ENCODE measurements at places on chromosomes 6 and 20.

- DNase-seq, result no peak
Measured at GRCh38 chr6:74713941-74714340, 491.9 kb downstream of the COL12A1 start.

- DNase-seq, result no peak
Measured at GRCh38 chr20:3612795-3613572, 50.2 kb downstream of the GFRA4 start.

DNA sequence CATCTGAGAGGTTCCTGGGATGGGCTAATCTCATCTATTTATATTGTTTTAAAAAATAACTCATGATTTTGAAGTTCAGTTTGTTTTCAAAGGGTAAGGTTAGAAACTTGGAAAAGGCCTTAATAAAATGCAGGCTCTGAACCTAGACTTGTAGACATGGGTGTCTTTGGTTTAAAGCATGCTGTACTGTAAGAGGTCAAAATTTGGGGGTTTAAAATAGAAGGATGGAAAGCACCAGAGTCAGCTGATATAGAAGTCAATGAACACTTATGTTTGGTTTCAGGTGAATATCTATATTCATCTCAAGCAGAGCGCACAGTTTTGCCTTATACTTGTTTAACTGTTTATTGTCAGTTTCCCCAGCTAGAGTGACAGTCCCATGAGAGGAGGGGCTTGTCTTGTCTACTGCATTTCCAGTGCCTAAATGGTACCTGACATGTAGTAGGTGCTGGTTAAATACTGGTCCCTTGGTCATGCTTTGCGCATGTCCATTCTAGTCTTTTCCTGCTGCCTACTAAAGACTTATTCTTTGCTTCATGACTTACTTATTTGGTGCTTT is 112.3 kb upstream of the DTNBP1 start:
- no peak for DNase-seq

DNA sequence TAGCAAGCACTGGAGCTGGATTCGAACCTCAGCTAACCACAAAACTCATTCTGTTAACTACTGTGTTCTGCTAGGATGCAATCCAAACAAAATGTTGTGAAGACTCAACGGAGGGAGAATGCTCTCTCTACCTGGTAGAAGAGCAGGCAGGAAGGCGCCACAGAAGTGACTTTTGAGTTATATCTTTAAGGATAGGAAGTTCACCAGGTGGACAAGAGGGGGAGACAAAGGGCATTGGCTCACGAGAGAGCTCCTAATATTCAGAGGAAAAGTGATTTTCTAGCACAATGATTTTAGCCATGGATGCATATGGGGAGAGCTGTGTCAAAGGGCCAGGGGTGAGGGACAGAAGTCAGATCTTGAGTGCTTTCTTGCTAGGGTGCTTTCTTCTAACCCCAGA is 108.4 kb upstream of the MAFB start:
- no peak for DNase-seq

DNA sequence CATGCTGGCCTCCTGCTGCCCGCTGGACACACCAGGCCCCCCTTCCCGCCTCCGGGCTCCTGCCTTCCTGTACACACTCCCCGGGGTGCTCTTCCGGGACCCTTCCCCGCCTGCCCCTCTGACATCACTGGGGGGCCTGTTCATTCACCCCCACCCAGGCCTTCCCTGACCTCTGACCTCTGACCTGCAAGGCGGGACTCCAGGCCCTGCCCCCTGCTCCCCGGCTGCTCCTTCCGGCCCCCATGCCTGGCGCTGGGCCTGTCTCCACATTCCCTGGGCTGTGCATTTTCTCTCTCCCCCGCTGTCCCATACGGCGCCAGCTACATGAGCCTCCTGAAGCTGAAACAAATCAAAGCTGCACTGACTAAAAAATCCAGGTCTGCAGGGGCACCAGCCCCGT is 71.6 kb upstream of the GATA5 start:
- DNase-seq, result no peak

GRCh38 chr6:53984581-53984980 is 126.7 kb upstream of the MLIP start:
- no peak for DNase-seq

DNA sequence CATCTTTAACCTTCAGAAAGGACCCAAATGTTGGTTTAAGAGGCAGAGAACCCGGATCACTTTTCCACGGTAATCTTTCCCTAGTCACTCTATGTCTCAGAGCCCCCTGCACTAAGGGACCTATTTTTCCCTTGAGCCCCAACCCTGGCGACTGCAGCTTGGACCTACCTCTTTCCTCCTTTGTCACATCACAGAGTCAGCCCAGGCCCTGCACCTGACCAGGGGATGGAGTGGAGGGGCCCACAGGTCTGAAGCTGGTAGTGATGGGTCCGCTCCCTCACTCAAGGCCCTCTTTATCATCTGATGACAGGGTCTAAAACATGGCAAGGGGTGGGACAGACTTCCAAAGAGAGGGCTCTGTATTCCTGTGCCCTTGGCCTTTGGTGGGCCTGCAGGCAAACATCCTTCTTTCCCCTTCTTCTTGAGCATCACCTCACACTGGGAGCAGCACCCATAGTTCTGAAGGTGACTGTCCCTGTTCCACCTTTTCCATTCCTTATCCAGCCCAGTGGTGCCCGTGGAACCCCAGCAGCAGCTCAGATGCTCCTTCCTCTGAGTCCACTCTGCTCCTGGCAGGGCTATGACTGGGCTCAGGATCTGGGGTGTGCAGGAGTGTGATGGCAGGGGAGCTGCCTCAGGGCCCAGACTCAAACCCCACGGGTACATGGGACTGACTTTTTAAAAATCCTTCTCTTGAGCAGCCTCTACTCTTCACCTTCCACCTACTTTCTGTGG is 6.3 kb downstream of the RAET1L start:
- no peak for DNase-seq

DNA sequence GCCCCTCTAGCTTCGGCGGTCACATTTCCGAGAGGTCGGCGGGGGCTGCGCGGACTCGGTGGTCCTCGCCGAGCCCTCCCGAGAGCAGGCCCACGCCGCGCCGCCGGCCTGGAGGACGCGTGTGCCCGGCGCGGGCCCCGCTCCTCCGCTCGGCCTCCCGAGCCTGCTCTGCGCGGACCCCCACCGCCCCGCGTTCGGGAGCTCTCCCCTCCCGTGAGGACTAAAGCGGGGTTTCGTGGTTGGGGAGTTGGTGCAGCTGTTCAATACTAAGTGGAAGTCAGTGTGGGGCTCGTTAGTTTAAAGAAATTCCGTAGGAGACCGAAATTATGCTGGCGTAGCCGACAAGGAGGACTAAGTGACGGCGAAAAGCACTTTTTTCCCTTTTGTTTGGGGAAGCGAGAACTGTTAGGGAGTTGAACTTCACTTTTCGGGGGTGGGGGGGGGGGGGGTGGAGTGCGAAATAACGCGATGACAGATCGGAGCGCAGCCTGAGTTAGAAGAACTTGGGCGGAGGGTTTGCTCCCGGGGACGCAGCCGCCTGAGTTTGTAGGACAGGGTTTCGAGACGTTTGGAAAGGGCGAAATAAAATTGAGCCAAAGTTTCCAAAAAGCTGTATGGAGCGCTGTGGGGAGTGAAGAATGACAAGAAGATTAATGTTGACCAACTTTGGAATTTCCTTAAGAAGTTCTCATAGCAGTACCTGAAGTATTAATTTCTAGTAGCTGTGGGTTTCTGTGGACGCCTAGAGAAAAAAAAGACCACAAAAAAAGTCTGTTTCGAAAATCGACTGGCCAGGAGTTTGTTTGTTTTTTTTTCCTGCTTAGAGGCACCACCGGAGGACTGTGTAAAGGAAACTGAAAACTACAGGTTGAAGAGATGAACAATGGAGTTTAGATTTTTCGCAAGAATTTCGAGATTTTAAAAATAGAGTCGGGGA is 1.4 kb downstream of the QKI start:
- no peak for DNase-seq

GRCh38 chr20:4740774-4741431 is 19.2 kb downstream of the PRND start:
- DNase-seq, result no peak

- DNase-seq, result no peak
Measured at GRCh38 chr6:108723594-108723993, 124.6 kb upstream of the ARMC2 start.

DNA sequence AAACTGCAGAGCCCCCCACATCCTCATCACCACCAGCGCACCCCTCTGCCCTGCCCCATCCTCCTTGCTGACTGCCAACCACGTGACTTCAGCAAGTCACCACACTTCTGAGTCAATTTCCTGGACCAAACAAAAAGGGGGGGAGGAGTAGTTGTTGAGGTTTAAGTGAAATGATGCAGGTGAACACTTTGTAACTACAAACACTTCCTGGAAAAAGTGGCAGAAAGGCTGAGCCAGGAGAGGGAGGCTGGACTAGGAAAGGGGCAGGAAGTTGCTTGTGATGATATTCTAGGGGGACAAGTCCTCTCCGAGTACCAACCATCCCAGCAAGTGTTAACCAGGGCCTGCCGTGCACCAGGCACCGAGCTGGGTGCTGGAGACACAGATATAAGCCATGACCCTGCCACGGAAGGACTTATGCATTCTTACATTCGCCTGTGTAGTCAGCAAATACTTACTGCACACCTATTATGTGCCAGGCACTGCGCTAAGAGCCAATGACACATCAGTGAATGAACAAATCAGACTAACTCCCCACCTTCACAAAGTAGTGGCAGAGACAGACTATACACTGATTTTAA is 67.3 kb downstream of the PREX1 start:
- peak; percentile 52 for DNase-seq

GRCh38 chr6:51926125-51926524 is 161.3 kb downstream of the PKHD1 start:
- DNase-seq, result no peak

GRCh38 chr6:85464260-85464644 is 14.4 kb downstream of the NT5E start:
- no peak for DNase-seq

DNA sequence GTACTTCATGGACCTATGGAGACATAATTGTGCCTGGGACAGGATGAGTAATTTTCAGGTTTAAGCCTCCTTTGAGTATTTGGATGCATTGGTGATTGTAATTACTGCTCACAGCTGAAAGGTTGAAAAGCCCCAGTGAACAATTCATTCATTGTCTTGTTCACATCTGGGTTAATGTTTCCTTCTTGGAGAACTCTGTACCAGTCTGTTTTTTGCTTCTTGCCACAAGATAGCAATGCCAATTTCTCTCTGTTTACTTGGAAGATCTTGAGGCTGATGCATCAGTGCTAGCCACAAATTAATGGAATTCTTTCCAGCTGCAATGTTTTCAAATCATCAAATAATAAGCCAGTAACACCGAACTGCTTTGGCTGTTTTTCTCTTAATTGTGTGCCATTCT is 207.8 kb downstream of the BMP2 start:
- no peak for DNase-seq

- DNase-seq, result no peak
Measured at GRCh38 chr20:51810155-51811041, 8.1 kb upstream of the SALL4 start.

GRCh38 chr6:169093770-169094551 is 159.7 kb downstream of the THBS2 start:
- no peak for DNase-seq
